ENCODE measurements at places on chromosomes 6 and 20.

- DNase-seq: no peak
These were observed 862.8 kb upstream of the CITED2 start for GRCh38 chr6:140237251-140237650.

DNA sequence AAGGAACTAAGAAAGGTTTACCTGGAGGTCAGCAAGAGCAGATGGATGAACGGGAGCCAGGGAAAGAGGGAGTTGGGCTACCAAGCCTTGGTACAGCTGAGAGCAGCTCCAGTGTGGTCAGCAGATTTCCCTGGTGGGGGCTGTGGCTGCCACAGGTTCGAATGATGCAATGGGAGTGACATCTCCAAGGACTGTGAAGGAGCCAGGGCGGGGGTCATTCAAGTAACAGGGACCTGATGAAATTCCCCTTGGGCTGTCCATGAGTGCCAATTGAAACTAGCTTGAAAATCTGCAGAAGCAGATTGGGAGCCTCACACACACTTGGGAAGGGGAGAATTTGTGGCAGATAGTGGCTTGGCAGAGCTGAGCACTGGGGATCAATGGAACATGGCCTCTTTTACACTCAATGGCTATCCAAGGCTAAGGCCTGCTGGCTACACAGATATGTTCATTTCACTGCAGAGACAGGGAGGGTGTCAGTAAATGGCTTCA is 247.0 kb upstream of the ECI2 start:
- DNase-seq: no peak

GRCh38 chr20:34143951-34144350 is 31.9 kb upstream of the EIF2S2 start:
- DNase-seq: no peak

DNA sequence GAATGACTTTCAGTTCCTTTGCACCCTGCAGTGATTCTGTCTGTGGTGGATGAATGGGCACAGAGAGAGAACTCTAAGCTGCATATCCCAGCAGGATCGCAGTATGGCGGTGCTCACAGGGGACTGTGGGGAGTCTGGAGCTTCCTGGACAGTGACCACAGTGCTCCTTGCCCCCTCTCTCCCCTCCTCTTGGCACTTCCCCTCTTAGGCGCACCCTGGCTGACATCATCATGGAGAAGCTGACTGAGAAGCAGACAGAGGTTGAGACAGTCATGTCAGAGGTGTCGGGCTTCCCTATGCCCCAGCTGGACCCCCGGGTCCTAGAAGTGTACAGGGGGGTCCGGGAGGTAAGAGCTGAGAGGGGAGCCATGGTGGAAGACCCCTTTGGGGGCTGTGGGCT is 8.6 kb downstream of the BYSL start:
- no peak for DNase-seq

- no peak for DNase-seq
These were observed 43.2 kb downstream of the RANBP9 start for GRCh38 chr6:13668291-13668928.

- DNase-seq: no peak
These were observed 42.6 kb downstream of the TSBP1 start for GRCh38 chr6:32329141-32329540.

DNA sequence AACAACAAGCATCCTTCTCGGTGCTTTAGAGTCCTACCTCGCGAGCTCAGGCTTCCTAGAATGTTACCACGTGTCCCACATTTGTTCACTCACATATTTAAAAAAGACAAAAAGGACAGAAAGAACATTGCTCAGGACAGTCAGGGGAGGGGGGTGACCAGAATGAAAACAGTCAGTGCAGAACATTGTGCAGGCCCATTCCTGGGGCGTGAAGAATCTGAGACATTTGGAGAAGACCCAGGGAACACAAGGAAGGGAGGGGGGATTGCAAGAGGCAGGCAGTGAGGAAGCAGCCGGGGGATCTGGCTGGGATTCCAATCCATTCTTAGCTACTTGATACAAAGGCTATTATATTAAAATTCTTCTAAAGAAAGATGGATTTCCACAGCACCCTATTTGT is 270.4 kb upstream of the CITED2 start:
- DNase-seq: no peak

- no peak for DNase-seq
These were observed 33.5 kb downstream of the CARMIL1 start for GRCh38 chr6:25312703-25313102.

- DNase-seq: no peak
These were observed 16.7 kb downstream of the PLAGL2 start for GRCh38 chr20:32190616-32191415.

GRCh38 chr6:131451321-131452144 is 121.5 kb upstream of the ARG1 start:
- no peak for DNase-seq

DNA sequence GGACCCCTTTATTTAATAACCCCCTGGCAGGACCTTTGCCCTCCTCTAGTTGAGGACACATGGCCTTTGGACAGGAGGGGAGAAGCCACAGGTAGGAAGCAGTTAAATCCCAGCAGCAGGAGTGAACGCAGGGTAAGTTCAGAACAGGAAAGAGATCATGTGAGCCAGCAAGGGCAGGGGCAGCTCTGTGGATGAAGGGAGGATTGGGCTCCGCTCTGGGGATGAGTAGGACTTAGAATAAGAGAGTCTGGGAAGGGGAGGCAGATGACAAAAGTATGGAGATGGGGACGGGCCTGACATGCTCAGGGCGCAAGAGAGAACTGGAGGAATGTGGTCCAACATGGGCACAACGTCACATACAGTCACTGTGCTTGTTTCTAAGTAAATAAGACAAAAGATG is 89.0 kb downstream of the NDUFAF5 start:
- no peak for DNase-seq

- no peak for DNase-seq
These were observed 7.3 kb upstream of the KCNG1 start for GRCh38 chr20:51029963-51030920.

- no peak for DNase-seq
These were observed 211.0 kb downstream of the LRFN2 start for GRCh38 chr6:40376113-40376650.

DNA sequence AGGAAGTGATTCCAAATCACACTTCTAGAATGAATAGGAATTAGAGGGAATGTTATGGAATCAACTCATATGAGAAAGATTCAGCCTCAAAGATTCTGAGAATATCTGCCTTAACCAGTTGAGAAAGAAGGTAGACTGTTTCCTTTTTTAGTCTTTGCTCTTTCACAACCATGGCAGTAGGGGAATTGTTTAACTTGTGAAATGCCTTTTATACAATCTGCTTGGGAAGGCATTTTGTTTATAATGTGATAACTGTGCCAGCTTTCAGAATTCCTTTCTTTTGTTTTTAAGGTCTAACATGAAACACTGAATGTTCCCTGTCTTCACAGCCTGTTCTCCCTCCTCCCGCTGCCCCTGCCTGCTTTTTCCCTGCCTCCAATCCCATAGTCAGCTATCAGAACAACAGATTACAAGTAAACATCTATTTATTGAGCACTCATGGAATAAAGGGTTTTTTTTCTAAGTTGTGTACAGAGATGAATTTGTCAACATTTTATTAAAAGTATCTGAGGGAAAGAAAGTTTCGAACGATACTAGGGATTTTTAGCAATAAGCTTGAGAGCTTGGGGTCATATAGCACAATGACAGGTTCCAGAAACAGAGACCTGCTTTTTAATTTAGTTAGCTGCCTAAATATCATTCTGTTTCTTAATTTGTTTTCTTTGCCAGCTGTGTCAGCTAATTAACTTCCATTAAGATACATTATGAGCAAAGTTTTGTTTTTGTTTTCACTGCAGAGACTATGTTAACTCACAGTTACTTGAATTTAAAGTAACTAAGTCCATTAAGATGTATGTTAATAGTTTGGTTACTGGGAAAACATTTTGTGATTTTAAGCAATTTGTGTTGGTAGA is 28.3 kb upstream of the FBXO30 start:
- no peak for DNase-seq

DNA sequence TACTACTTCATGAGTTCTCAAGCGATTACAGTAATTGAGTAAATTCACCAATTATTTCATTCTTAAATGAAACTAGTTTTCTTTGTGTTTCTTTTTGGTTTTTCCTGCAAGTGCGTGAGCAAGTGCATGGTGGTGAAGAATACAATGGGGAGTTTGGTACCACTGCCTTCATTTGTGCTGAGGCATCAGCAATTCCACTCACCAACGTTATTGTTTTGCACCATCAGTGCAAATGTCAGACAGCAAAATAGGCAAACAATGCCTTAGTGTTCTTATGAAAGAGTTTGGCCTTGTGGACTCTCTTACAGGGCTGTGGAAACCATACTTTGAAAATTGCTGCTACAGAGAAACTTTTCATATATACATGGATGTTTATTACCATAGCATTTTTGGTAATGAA is 8.2 kb downstream of the CDH26 start:
- no peak for DNase-seq

- no peak for DNase-seq
These were observed 2.4 kb upstream of the MICB start for GRCh38 chr6:31495580-31495979.

DNA sequence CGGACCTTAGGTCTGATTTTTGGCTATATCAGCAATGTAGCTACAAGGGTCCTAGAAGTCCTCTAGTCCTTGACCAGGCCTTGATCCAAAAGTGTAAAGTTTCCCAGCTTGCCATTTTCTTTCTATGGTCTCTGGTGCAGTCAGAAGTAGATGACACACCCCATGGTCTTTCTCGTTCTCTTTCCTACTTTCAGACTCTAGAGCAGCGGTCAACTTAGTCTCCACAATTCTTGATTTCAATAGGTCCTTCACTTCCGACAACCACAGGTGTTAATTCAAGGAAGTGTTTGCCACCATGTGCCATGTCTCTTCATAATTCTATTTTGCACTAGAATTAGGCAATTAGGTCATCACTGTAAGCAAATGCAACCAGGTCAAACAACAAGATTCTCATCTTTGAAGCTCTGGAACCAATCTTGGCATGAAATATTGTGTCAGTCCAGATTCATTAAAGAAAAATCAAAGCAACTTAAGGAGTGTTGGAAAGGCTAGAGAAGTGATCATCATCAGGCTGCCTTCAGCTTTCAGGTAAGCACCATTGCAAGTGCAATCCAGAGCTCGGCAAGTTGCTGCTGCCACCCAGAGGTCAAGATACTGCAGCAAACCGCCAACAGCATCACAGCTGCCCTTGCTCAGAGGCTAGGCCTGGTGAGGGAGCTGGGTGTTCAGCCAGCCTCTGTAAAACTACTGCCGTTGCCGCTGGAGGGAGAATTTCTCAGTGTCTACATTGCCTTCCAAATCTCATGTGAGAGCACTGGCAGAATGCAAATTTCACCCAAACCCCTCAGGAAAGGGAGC is 5.6 kb upstream of the SYNE1 start:
- no peak for DNase-seq

GRCh38 chr20:57326667-57327455 is 2.7 kb upstream of the SPO11 start:
- no peak for DNase-seq

GRCh38 chr6:28337121-28337520 is 1.2 kb upstream of the ZSCAN31 start:
- DNase-seq: no peak

DNA sequence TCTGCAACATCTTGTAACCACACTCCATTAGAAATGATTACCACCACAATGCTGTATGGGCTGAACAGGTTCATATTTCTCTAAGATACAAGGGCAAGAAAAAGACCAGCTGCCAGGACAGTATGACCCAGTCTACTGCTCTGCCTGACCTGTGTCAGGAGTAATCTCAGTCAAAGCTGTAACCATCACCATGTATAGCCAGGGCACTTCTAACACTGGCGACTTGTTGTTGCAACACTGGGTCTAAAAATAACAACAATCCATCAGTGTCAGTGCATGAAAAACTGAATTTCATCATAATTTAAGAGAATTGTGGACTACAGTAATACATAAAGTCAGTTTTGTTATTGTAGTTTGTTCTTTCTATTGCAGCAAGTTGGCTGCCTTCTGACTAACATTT is 738.6 kb upstream of the ADGRB3 start:
- no peak for DNase-seq

GRCh38 chr6:152057832-152058498 is 250.5 kb downstream of the ESR1 start:
- DNase-seq: no peak

GRCh38 chr6:130223508-130223907 is 757 bp upstream of the SAMD3 start:
- DNase-seq: peak; percentile 55

DNA sequence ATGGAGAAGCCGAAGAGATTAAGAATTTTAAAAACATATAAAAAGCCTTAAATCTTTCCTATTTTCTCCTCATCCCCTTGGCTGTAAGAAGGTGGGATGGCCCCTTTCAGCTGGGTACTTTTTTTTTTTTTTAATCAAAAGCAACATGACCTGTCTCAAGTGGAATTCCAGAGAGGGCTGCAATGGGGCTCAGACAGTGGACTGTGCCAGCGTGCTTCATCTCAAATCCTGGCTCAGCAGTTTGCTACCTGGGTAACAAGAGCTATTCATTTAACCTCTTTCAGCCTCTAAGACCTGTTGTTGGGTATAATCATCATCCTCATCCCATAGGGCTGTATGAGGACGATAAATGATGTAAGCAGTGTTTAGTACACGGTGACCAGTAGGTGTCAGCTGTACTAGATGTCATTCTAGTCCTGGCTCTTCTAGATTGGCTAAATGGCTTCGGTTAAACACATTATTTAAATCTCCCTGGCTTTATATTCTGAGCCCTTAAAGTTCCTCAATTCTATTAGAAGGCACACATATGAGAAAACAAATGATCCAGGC is 6.9 kb upstream of the PPP1R3G start:
- no peak for DNase-seq

DNA sequence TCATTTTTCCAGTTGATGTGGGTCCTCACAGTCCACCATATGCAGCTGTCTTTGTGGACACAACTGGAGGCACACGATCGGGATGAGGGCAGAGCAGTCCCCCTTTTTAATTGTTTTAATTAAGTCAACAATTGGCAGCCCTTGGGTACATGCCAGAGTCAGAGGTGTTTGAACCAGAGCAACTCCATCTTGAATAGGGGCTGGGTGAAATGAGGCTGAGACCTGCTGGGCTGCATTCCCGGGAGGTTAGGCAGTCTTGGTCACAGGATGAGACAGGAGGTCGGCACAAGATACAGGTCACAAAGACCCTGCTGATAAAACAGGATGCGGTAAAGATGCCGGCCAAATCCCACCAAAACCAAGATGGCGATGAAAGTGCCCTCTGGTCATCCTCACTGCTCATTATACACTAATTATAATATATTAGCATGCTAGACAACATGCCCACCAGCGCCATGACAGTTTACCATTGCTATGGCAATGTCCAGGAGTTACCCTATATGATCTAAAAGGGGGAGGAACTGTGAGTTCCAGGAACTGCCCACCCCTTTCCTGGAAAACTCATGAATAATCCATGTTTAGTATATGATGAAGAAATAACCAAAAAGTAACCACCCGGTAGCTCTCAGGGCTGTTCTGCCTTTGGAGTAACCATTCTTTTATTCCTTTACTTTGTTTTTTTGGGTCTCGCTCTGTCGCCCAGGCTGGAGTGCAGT is 31.8 kb upstream of the BLCAP start:
- no peak for DNase-seq

All from activated CD4-positive, alpha-beta T cell treated with anti-CD3 and anti-CD28 coated beads, Interleukin-2, amount 50 U/mL, for 4 hours (primary cell).